ENCODE measurements at places on chromosomes 3 and 15.
A peak's percentile ranks its signal among the peaks of the same experiment; 100 is the strongest.

- no peak for DNase-seq
Measured at GRCh38 chr3:158160958-158161357, 51.1 kb downstream of the RSRC1 start.

DNA sequence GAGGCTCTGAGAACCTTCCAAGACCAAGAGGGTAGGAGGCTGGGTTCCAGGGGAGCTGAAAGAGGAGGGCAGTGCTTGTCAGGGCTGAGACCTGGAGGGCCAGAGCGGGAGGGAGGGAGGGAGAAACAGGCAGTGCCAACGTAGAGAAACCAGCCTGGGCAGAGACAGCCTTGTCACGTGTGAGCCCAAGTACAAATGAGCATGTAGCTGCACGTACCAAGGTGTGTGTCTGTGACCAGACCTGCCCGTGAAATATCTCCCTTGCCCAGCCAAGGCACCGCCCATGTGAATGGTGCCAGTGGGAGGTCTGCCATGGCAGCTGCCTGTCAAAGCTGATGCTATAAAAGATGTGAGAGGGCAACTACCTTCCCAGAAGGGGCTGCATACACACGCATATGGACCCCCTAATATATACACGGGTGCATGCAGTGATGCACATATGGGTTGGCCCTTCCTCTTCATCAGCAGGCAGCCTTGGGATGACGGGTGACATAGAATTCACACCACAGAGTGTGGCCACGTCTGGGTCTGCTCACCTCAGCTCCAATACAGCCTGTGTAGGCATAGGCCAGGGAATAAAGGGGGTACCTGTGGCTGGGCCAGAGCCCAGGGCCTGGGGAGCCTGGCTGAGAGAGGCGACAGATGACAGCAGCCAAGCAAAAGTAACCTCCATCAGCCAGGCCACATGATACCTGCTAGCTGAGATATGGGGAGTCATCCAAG lies 7.8 kb upstream of the CTDSPL start:
- DNase-seq = no peak

GRCh38 chr15:56989411-56989924 lies 71.0 kb downstream of the TCF12 start:
- no peak for DNase-seq

GRCh38 chr3:111872979-111873378 lies 13.9 kb downstream of the PHLDB2 start:
- no peak for DNase-seq

- no peak for DNase-seq
Measured at GRCh38 chr3:169062501-169062900, 601.0 kb downstream of the MECOM start.

- peak; percentile 71 for DNase-seq
Measured at GRCh38 chr15:60223176-60223575, 174.6 kb downstream of the ANXA2 start.

DNA sequence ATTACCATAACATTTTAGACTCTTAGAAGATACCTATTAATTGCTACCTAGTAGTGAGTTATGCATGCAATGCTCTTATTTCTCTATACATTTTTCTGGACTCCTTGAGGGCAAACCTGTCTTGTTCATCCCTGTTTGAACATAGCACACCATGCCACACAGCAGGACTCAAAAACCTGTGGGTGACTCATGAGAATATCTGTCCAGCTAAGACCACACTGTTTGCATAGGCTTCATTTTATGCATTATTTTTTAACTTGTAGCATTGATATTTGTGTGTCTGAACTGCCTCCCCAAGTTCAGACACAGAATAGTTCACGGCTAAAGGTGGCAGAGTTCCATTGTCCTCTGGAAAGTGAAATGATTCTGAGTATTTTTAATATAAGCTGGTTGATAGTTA lies 1.8 kb downstream of the LMCD1 start:
- no peak for DNase-seq

DNA sequence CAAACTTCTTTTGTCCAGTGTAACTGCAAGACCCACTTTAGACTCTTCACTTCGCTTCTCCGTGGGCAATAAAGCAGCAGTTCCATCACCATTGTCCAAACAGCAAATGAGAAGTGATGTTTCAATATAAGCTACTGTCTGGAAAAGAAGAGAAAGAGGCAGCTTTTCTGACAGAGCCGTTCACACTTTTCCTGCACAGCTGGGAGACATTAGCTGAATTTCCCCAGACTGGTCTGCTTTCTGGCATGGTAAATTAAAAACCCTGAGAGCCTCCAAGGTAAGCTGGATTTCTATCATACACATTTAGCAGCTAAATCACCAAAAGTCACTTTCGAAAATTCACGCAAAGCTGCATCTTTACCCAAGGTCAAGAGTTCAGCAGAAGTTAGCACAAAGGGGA lies 108.5 kb upstream of the CMC1 start:
- no peak for DNase-seq

DNA sequence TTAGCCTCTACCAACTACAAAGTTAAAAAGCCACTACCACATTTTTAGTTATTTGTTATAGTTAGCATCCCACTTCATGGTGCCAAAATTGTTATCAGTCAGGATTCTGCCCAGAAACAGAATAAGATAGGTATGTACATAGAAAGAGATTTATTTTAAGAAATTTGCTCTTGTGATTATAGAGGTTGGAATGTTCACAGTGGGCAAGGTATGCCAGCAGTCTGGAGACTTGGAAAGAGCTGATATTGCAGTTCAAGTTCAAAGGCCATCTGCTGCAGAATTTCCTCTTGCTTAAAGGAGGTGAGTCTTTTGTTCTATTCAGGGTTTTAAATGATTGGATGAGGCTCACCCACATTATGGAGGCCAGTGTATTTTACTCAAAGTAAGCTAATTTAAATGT lies 143.8 kb upstream of the POU1F1 start:
- no peak for DNase-seq

DNA sequence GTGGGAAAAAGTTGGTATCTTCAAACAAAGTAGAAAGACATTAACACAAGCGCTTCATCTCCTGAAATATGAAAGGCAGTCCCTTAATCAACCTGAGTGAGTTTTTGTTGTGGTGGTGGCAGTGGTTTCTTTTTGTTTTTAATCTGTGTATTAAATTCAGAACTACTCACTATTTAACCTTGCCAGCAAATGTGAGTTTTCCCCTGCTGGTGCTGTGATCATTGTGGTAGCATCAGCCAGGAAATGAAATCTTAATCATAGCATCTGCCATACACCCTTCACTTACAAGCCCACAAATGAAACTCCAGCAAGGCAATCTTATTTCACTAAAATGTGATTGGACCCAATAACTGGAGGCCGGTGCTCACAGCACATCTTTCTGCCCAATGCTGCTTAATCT lies 229.7 kb downstream of the SHOX2 start:
- no peak for DNase-seq

- no peak for DNase-seq
Measured at GRCh38 chr3:126030455-126030854, 53.5 kb downstream of the SLC41A3 start.

- no peak for DNase-seq
Measured at GRCh38 chr3:82030916-82031315, 269.5 kb upstream of the GBE1 start.

- DNase-seq = no peak
Measured at GRCh38 chr3:96101006-96101560, 713.3 kb upstream of the EPHA6 start.

- no peak for DNase-seq
Measured at GRCh38 chr15:66696770-66697169, 5.3 kb upstream of the SMAD6 start.
